ENCODE measurements at places on chromosomes 11 and 22.

DNA sequence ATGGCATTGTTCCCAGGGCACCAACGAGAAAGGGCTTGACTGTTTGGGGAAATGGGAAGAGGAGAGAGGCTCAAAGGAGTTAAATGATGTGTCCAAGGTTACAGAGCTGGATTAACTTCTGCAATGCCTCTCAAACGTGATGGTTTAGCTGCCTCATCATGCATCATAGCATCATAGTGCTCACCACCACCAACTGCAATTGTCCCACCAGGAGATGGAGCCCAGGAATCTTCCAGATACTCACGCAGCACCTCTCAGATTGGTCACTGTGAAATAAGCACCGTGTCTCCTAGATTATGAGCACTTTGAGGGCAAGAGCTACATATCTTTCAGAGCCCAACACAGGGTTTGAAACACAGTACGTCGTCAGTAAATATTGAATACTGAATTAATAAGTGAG, 69.2 kb downstream of the PRSS23 start:
- H3K4me3 ChIP-seq = no peak overlapping the region
- H3K27me3 ChIP-seq = no peaks in the 10 kb centered on the region
- no peak overlapping the region for H3K27ac ChIP-seq
- H3K4me1 ChIP-seq = no peaks in the 10 kb centered on the region

- H3K27ac ChIP-seq = no peak overlapping the region
- H3K36me3 ChIP-seq = no peaks in the 10 kb centered on the region
- no peaks in the 10 kb centered on the region for H3K27me3 ChIP-seq
- no peak overlapping the region for H3K4me3 ChIP-seq
- H3K4me1 ChIP-seq = no peaks in the 10 kb centered on the region
- no peak for DNase-seq
Measured at GRCh38 chr11:34721646-34722045, 100.8 kb downstream of the EHF start.

DNA sequence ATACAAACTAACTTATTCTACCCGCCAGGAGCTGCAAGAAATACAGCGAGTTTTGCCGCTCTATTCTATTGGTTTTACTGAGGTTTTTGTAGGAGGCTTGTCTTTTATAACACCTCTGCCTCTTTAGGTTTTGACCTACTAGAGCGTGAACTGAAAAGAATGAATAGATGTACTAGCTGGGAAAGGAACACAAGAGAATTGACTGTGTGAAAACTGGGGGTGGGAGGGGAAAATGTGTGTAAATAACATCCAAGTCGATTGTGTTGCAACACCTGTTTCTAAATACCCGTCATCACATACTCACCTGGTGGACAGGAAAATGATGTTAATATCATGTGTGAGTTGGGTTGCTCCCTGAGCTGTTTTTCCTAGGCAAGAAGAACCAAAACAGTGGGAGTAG, 12.9 kb upstream of the JHY start:
- no peaks in the 10 kb centered on the region for H3K27me3 ChIP-seq
- H3K4me1 ChIP-seq = peaks cover 10% of the 10 kb centered on the region
- H3K27ac ChIP-seq = no peak overlapping the region
- no peak for DNase-seq
- H3K4me3 ChIP-seq = no peak overlapping the region

GRCh38 chr11:119863851-119864601, 135.0 kb upstream of the NECTIN1 start:
- no peaks in the 10 kb centered on the region for H3K4me1 ChIP-seq
- H3K36me3 ChIP-seq = no peaks in the 10 kb centered on the region
- no peaks in the 10 kb centered on the region for H3K27me3 ChIP-seq
- no peak for DNase-seq
- H3K4me3 ChIP-seq = no peak overlapping the region

- no peaks in the 10 kb centered on the region for H3K4me1 ChIP-seq
- no peak overlapping the region for H3K4me3 ChIP-seq
- no peaks in the 10 kb centered on the region for H3K27me3 ChIP-seq
- H3K27ac ChIP-seq = no peak overlapping the region
Measured at GRCh38 chr22:21726650-21727049, 8.9 kb downstream of the YPEL1 start.

- H3K36me3 ChIP-seq = peaks cover 31% of the 10 kb centered on the region
- H3K4me3 ChIP-seq = no peak overlapping the region
- no peaks in the 10 kb centered on the region for H3K4me1 ChIP-seq
- no peak overlapping the region for H3K27ac ChIP-seq
Measured at GRCh38 chr22:27876684-27877083, 42.4 kb downstream of the PITPNB start.

DNA sequence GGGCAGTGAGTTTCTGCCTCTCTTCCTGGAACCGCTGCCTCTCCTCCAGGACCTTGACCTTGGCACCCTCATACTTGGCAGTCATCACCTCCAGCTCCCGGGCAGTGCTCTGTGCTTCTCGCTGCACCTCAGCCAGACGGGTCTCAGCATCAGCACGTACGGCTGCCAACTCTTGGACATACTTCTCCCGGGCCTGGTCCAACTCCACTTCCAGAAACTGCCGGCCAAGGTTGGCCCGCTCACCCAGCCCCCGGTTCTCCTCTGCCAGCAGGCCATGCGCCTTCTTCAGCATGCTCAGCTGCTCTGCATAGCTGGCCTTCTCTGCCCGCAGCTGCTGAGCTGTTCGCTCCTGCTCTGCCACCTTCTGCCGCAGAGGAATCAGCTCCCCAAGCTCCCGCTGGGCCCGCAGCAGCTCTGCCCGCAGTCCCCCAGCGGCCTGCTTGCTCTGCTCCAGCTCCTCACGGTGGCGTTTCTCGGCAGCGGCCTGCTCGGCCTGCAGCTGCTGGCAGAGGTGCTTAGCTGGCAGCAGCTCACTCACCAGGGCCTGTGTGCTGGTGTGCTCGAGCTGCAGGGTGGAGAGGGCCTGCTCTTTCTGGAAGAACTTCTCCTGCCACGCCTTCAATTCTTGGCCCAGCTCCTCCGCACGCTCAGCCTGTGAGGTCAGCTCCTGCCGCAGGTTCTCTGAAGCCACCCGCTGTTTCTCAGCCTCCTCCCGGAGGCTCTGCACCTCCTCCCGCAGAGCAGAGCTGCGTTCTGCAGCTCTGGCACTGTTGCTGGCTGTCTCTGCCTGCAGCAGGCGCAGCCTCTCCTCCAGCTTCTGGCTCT, 14.4 kb downstream of the IL18BP start:
- no peak overlapping the region for H3K27ac ChIP-seq
- H3K27me3 ChIP-seq = no peaks in the 10 kb centered on the region
- no peaks in the 10 kb centered on the region for H3K4me1 ChIP-seq
- DNase-seq = no peak
- H3K36me3 ChIP-seq = peaks cover 100% of the 10 kb centered on the region
- no peak overlapping the region for H3K4me3 ChIP-seq

GRCh38 chr11:65262381-65262680, 569 bp downstream of the POLA2 start:
- peak overlapping the region; percentile 98 for H3K4me3 ChIP-seq
- peak overlapping the region; percentile 90 for H3K27ac ChIP-seq
- H3K27me3 ChIP-seq = no peaks in the 10 kb centered on the region
